ENCODE measurements at places on chromosomes 11 and 22. TPM values are rescaled to one million over a fixed set of nuclear protein-coding genes. Genes with fewer than 3 reads are reported as not detected.

ZDHHC24 gene
- total RNA-seq = 8.9 TPM

OR8G1 gene
- total RNA-seq = not detected

- H3K4me3 ChIP-seq = no peak overlapping the region
- no peak for DNase-seq
These were observed 127.7 kb downstream of the MAML2 start for GRCh38 chr11:96215110-96215782.

- no peak for DNase-seq
- no peak overlapping the region for H3K27ac ChIP-seq
- H3K36me3 ChIP-seq = peaks cover 22% of the 10 kb centered on the region
- H3K4me3 ChIP-seq = no peak overlapping the region
These were observed 45.0 kb downstream of the LARGE2 start for GRCh38 chr11:45967506-45967905.

DNA sequence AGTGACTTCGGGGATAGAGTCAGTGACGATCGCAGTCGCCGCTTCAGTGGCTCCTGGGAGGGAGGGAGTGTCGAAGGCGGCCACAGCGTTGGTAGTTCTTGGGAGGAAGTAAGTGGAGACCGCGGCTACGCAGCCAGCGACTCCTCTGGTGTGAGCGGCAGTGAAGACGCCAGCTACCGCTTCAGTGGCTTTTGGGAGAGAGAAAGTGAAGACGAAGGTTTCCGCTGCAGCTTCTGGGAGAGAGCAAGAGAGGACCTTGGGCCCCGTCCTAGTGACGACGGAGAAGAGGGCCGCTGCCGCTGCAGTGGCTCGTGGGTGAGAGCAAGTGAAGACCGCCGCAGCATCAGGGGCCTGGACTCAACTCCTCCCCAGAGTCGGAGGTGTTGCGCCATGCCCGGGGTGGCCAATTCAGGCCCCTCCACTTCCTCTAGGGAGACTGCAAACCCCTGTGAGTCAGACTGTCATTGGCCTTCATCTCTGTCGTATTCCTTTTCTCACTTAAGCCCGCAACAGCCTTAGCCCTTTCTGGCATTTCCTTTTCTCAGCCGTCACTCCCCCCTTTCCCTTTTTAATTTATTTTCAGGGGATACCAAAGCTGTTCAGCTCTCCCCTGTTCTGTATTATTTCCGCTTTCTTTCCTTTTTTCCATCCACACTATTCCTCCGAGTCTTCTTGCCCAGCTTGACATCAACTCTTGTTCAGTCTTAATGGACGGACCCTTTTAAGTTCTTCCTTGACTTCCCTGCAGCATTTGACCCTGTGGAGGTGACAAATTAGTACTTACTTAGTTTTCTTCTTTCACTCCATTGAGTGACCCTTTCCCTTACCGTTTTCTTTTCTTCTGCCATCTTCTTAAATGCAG is 1.0 kb downstream of the ANKRD42 start:
- no peaks in the 10 kb centered on the region for H3K4me1 ChIP-seq
- no peaks in the 10 kb centered on the region for H3K27me3 ChIP-seq
- DNase-seq = peak; percentile 49
- no peak overlapping the region for H3K27ac ChIP-seq
- H3K36me3 ChIP-seq = peaks cover 31% of the 10 kb centered on the region

- no peak for DNase-seq
- no peak overlapping the region for H3K27ac ChIP-seq
- H3K36me3 ChIP-seq = no peaks in the 10 kb centered on the region
- no peaks in the 10 kb centered on the region for H3K4me1 ChIP-seq
- H3K4me3 ChIP-seq = no peak overlapping the region
- H3K27me3 ChIP-seq = no peaks in the 10 kb centered on the region
These were observed 37.9 kb upstream of the PLET1 start for GRCh38 chr11:112298535-112298934.

DNA sequence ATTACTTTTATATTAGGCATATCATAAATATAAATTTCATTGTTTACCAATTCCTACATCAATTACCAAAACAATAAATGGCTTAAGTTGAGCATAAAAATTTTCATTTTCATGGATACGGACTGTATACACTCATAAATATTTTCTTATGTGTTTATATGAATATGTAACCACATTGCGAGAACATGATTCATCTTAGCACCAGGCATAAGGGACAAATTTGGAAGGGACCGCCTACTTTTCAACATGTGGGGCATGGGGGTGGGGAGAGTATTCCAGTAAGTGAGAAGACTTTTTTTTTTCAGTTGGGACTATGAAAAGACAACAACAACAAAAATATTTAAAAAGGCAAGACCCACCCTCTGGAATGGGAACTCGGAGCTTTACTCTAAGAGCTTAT is 296.1 kb downstream of the RAB38 start:
- H3K27me3 ChIP-seq = no peaks in the 10 kb centered on the region
- DNase-seq = no peak
- H3K27ac ChIP-seq = no peak overlapping the region

DNA sequence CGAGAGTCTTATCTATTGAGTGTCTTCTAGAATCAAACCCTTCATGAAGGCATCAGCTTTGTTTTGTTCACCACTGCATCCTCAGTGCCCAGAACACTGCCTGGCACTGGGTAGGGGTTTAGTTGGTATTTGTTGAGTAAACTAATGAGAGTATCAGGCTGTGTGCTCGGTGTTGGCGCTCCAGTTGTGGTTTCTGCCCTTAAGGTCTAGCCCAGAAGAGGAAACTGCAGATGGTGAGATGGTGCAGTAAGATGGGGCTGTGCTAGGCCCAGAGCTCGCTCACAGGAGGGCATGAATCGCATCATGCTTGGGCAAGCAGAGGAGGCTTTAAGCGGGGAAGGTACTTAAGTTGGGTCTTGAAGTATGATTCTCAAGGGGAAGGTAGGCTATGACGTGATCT is 97.2 kb downstream of the FBXO7 start:
- H3K4me3 ChIP-seq = no peak overlapping the region
- no peaks in the 10 kb centered on the region for H3K4me1 ChIP-seq
- no peaks in the 10 kb centered on the region for H3K27me3 ChIP-seq

OR52A5 gene
- not detected for total RNA-seq

- H3K27me3 ChIP-seq = no peaks in the 10 kb centered on the region
- no peak for DNase-seq
- no peak overlapping the region for H3K27ac ChIP-seq
- H3K36me3 ChIP-seq = no peaks in the 10 kb centered on the region
- H3K4me1 ChIP-seq = peaks cover 7% of the 10 kb centered on the region
These were observed 31.2 kb downstream of the FLI1 start for GRCh38 chr11:128724891-128725611.

DNA sequence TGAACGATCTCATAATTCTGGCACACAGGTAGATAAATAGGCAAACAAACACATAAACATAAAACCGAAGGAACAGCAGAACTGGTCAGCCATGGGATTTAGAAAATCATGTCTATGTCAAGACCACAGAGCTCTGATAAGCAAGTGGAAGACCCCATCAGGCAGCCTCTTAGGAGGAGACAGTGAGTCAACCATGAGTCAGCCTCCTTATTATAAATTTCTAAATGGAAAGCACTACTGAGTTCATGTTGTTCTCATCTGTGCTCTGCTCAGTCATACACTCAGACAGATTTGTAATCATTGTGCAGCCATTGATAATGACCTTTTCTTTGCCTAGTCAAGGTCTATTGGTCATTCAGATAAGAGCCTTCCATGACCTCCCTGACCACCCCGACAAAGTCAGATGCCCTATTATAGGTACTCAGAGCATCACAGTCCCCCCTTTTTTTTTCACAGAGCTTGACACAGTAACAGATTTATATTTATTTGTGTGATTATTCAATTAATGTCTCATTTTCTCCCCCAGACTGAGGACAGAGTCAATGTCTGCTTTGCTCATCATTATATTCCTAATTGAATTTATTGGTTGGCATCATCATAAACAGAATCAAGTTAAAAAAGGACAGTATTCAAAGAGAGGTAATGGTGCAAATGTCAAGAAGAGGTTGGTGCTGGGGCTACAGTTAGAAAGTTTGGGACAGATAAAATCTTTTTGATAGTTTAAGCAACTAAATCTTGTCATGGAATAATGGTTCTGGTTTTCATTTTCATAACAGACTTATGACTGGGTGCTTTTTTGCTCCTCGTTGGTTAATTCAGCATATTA is 579.7 kb upstream of the CCDC90B start:
- no peak for DNase-seq
- H3K36me3 ChIP-seq = peaks cover under 1% of the 10 kb centered on the region
- H3K4me3 ChIP-seq = no peak overlapping the region
- no peaks in the 10 kb centered on the region for H3K27me3 ChIP-seq

OMP gene
- total RNA-seq = 0.86 TPM

- no peaks in the 10 kb centered on the region for H3K36me3 ChIP-seq
- no peaks in the 10 kb centered on the region for H3K27me3 ChIP-seq
- H3K27ac ChIP-seq = no peak overlapping the region
These were observed 24.6 kb downstream of the STIM1 start for GRCh38 chr11:3879967-3880542.

DNA sequence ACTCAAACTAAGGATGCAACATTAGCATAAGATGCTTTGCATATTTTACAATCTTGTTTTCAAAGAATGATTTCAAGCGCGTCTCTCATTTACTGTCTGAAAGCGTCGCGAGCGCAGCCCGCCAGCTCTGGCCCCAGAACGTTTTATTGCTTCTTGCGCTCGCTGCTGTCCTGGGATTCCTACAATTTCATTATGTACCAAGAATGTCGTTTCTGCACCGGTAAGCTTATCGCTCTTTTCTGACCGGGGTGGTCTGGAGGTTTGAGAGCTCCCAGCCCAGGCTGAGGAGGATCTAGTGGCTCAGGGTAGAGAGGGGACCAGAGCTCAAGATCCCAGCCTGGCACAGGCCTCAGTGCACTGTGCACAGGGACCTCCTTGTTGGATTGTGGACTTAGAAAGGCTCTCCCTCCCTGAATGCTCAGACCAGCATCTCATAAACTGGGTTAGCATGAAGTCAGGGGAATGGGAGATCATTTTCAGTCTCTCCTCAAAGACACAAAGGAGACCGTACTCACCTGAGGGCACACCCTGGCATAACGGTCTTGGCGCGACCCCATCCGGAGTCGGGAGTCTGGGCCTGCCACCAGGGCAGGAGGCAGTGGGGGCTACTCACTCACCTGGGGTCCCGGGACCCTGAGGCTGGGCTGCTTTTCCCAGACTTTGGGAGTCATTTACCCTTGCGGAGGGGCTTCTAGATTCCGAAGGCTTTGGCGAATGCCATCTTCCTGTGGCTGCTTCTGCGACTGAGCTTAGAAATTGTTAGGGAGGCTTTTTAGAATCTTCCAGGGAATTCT is 817.4 kb downstream of the BRD1 start:
- no peak overlapping the region for H3K27ac ChIP-seq
- no peaks in the 10 kb centered on the region for H3K36me3 ChIP-seq
- H3K4me3 ChIP-seq = no peak overlapping the region
- no peaks in the 10 kb centered on the region for H3K27me3 ChIP-seq
- H3K4me1 ChIP-seq = no peaks in the 10 kb centered on the region

LGR4 gene
- total RNA-seq = 99.2 TPM

DNA sequence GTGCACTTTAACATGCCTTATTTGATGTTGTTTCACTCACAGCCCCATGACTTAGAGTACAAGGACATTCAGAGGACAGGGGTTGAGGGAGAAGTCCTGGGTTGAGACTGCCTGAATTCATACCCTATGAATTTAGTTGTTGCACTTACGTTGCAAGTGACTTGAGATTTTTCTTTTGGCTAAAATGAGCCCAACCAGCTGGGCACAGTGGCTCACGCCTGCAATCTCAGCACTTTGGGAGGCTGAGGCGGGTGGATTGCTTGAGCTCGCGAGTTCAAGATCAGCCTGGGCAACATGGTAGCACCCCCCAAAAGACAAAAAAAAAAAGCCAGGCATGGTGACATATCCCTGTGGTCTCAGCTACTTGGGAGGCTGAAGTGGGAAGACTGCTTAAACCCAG is 7.3 kb upstream of the GRK3 start:
- H3K27ac ChIP-seq = no peak overlapping the region
- H3K36me3 ChIP-seq = no peaks in the 10 kb centered on the region
- H3K4me1 ChIP-seq = peaks cover 4% of the 10 kb centered on the region
